ENCODE measurements at places on chromosomes 1 and 21. TPM values are rescaled to one million over a fixed set of nuclear protein-coding genes. Genes with fewer than 3 reads are reported as not detected.

DLGAP3 gene
- total RNA-seq, result 0.62 TPM

ZMYND12 gene
- total RNA-seq, result 0.72 TPM

GPR37L1 gene
- 0.12 TPM for total RNA-seq

VHLL gene
- not detected for total RNA-seq

PWP2 gene
- 2.8 TPM for total RNA-seq

PPFIA4 gene
- 2.6 TPM for total RNA-seq

SLC35D1 gene
- 7.7 TPM for total RNA-seq

ATG4C gene
- total RNA-seq, result 8.8 TPM

YY1AP1 gene
- 88.6 TPM for total RNA-seq

GPR161 gene
- total RNA-seq, result 10.0 TPM

LENEP gene
- total RNA-seq, result not detected

PTPRC gene
- total RNA-seq, result 6.9 TPM

GRCh38 chr1:192133350-192133926 is 24.8 kb upstream of the RGS18 start:
- no peak overlapping the region for H3K4me3 ChIP-seq
- no peak for DNase-seq
- H3K27me3 ChIP-seq, result no peaks in the 10 kb centered on the region

DNA sequence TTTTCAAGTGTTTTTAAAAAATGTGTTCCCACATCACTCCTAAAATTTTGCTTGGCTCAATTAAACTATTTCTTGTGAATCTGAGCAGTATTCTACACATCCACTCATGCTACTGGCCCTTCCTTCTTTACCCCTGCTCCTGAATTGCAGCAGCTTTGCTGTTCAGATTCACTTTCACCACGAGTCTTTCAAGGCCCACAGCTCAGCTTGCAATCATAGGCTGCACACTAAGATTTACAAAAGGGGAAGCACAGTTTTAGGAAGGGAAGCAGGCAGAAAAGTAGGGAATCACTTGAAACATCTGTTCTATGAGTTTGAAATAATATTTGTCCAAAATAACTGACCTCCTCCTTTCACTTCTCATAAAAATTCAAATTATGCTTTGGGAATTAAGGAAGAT is 70.9 kb upstream of the EDEM3 start:
- no peak overlapping the region for H3K4me3 ChIP-seq
- peaks cover 2% of the 10 kb centered on the region for H3K4me1 ChIP-seq
- H3K27ac ChIP-seq, result no peak overlapping the region

- H3K27ac ChIP-seq, result no peak overlapping the region
- no peaks in the 10 kb centered on the region for H3K27me3 ChIP-seq
- no peak for DNase-seq
- H3K4me1 ChIP-seq, result no peaks in the 10 kb centered on the region
These were observed 10.6 kb downstream of the PTPN22 start for GRCh38 chr1:113860891-113861290.

DNA sequence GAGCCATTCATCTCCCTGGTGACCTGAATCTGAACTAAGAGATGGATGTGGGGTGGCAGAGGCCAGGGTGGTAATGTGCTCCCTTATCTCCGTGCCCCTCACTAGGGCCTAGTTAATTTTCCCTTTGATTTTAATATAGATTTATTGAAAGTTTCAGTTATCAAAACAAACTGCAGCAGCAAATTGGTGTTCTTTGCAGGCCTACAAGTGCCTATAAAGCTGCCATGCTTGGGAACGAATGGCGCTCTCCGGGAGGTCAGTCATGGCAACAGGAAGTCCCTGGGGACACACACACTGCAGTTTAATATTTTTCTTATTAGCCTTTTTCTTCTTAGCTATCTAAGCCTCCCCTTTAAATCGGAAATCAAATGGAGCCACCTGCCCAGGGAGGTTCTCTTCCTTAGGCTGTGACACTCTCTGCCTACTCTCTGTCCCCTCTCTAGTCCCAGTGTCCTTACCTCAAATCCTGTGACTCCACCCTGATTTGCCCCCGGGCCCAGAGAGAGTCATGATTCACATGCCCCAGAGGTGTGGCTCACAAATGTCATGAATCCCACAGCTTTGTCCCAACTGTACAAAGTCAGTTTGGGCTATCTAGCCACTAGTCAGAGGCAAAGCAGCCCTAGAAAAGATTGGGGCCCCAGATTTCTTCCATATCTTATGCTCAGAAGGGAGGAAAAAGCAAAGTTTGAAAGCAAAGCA is 4.3 kb upstream of the ERI3 start:
- H3K4me1 ChIP-seq, result peaks cover 4% of the 10 kb centered on the region
- DNase-seq, result no peak
- H3K27me3 ChIP-seq, result no peaks in the 10 kb centered on the region
- H3K27ac ChIP-seq, result no peak overlapping the region
- no peaks in the 10 kb centered on the region for H3K36me3 ChIP-seq

DNA sequence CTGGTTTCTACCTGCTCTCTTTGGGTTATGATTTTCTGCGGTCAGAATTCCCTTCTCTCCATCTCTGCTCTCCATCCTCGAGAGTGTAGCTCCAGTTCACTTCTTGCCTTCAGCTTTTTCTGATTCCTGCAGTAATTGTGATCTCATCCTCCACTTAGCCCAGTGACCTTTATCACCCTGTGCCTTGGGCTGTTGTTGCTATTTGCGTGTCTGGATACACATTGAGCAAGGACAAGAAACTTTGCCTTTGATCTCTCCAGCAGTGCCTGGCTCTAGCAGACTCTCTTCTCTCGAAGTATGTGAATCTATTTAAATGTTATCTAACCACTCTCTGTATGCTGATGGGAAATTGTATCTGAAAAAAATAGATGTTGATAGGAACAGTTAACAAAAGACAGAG is 76.4 kb upstream of the MARK1 start:
- no peak for DNase-seq
- no peak overlapping the region for H3K27ac ChIP-seq
- no peaks in the 10 kb centered on the region for H3K4me1 ChIP-seq
- no peak overlapping the region for H3K4me3 ChIP-seq

DNA sequence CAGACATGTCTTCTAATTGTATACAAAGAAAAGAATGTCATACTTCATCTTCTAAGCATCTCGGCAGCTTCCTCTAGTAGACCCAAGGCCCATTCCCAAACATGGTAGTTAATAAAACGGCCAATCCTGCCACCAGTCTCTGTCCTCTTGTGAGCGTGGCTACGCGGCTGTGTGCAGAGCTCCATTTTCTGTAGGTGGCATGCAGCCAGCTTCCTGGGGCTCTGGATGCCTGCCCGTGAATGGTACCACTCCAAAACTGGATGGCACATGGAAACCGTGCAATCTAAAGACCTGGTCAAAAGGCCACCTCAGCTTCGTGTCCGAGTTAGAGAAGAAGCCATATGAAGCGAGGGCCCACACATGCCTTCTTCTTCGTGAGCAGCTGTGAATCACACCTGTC is 110.7 kb downstream of the SIPA1L2 start:
- no peaks in the 10 kb centered on the region for H3K36me3 ChIP-seq
- H3K27me3 ChIP-seq, result no peaks in the 10 kb centered on the region
- H3K27ac ChIP-seq, result no peak overlapping the region
- H3K4me1 ChIP-seq, result peaks cover 2% of the 10 kb centered on the region
- DNase-seq, result no peak

- peaks cover 10% of the 10 kb centered on the region for H3K4me1 ChIP-seq
- no peaks in the 10 kb centered on the region for H3K27me3 ChIP-seq
- no peak for DNase-seq
- no peak overlapping the region for H3K27ac ChIP-seq
These were observed 12.5 kb upstream of the GUCA2A start for GRCh38 chr1:42176902-42177519.

DNA sequence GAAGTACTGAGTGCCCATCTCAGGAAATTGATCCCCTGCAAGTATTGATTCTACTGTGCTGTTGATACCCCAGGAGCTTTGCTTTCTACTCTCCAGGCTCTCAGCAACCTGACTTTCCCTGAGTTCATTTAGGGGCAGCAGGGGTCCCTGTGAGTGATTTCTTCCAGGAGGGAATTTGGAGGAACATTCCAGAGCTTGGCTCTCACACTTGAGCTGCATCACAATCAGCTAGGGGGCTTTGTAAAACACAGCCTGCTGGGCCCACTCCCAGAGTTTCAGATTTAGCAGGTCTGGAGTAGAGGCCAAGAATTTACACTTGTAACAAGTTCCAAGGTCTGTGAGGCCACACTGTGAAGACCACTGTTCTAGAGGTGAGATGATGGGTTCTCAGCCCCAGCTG is 16.1 kb upstream of the ACTL8 start:
- H3K4me3 ChIP-seq, result no peak overlapping the region
- no peak for DNase-seq
- peaks cover 6% of the 10 kb centered on the region for H3K4me1 ChIP-seq
- no peaks in the 10 kb centered on the region for H3K36me3 ChIP-seq

- no peak for DNase-seq
- H3K27ac ChIP-seq, result no peak overlapping the region
- H3K4me1 ChIP-seq, result peaks cover 3% of the 10 kb centered on the region
- H3K4me3 ChIP-seq, result no peak overlapping the region
- no peaks in the 10 kb centered on the region for H3K27me3 ChIP-seq
- no peaks in the 10 kb centered on the region for H3K36me3 ChIP-seq
These were observed 26.7 kb upstream of the SPSB1 start for GRCh38 chr1:9265968-9266367.

DNA sequence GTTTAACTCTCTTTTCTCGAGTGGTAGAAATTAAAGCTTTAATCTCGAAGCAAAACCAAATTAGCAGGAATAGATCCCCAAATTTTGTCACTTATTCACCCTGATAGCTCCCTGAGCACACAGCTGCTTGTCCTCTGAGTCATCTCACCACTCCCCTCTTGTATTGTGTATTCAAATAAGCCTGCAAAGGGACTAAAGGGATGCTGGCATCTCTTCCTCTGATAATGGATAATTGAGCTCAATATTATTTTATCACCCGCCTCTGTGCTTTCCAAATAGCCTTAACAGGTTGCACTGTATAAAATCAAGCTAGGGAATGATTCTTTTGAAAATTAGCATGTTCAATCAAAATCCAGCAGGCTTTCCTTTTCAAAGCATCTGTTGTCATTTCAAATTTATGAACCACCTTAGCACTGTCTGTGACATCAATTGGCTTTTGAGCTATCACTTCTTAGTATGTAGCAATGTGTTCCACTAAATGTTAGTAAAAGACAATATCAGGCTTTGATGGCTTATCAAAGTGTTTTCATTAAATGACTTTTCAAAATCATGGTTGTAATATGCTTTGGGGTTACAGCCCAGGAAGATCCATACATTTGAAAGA is 561.6 kb downstream of the PLA2G4A start:
- no peaks in the 10 kb centered on the region for H3K4me1 ChIP-seq
- no peaks in the 10 kb centered on the region for H3K36me3 ChIP-seq
- H3K27me3 ChIP-seq, result no peaks in the 10 kb centered on the region

DNA sequence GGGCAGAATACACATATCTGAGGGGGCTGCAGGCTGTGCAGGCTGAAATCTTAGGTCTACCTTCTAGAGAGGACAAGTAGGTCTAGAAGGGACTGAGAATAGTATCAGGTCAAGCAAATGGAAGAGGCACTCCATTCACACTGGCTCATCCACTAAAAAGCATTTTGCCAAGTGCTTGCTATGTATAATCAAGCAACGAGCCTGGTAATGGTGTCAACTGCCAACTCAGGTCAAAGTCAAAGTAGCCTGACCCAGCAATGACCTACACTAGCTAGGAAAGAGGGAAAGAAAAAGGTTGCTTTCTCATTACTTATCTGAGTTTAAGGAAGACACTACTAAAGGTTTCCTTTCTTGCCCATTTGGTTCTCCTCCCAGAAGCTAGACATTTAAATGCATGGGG is 10.8 kb downstream of the KCND3 start:
- no peak for DNase-seq
- no peak overlapping the region for H3K27ac ChIP-seq
- no peaks in the 10 kb centered on the region for H3K27me3 ChIP-seq
- no peak overlapping the region for H3K4me3 ChIP-seq
- no peaks in the 10 kb centered on the region for H3K4me1 ChIP-seq

- no peak for DNase-seq
- no peaks in the 10 kb centered on the region for H3K27me3 ChIP-seq
- no peaks in the 10 kb centered on the region for H3K4me1 ChIP-seq
- no peak overlapping the region for H3K4me3 ChIP-seq
- H3K36me3 ChIP-seq, result no peaks in the 10 kb centered on the region
These were observed 99.1 kb downstream of the PPIAL4G start for GRCh38 chr1:148383966-148384365.

DNA sequence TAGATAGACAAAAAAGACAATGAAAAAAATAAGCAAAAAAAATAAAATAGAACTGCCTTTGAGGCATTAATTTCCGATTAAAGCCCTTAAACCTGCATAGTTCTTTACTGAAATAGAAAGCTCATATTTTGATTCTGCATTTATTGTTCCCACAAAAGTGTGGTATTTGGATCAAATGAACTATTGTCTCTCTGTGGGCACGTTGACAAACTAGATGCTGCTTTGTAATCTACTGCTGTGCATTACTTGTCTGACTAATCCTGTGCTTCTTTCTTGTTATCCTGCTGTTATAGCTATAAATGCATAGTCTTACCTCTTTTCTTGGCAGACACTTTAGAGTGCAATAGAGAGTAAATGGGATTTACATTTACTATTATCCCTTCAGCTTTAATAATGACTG is 31.4 kb upstream of the SLC35D1 start:
- H3K27ac ChIP-seq, result no peak overlapping the region
- H3K36me3 ChIP-seq, result no peaks in the 10 kb centered on the region
- no peak for DNase-seq
- no peak overlapping the region for H3K4me3 ChIP-seq
- H3K4me1 ChIP-seq, result no peaks in the 10 kb centered on the region

- no peaks in the 10 kb centered on the region for H3K36me3 ChIP-seq
- no peak overlapping the region for H3K4me3 ChIP-seq
These were observed 53.8 kb downstream of the IVNS1ABP start for GRCh38 chr1:185263292-185263691.

DNA sequence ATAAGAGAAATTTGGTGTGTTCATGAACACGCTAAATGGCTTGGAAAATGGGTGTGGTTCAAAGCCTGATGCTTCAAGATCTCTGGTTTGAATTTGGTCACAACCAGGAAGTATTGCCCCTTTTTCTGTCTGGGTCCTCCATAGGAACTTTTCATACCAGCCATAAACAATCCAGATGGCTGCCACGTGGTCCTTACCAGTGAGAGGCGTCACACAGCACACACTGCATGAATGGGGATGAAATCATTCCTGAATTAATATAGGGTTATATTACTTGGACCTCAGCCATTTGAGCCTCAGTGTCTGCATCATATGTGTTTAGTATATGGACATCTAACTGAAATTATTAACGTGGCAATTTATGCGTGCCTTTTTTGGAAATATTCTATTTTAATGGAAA is 64.0 kb downstream of the PRRX1 start:
- H3K36me3 ChIP-seq, result no peaks in the 10 kb centered on the region
- no peak for DNase-seq
- H3K27me3 ChIP-seq, result no peaks in the 10 kb centered on the region

All from ovary (tissue), 10 donors.